Spleen (tissue), 13 donors: ENCODE measurements at places on chromosomes 7 and 10.

- DNase-seq: peak; percentile 76
Observed at GRCh38 chr10:46286991-46287693, at the start of gene ANTXRL. ANTXRL (plus strand) TSS chr10:46286997; CDS start chr10:46287263, 266 bp downstream.

DNA sequence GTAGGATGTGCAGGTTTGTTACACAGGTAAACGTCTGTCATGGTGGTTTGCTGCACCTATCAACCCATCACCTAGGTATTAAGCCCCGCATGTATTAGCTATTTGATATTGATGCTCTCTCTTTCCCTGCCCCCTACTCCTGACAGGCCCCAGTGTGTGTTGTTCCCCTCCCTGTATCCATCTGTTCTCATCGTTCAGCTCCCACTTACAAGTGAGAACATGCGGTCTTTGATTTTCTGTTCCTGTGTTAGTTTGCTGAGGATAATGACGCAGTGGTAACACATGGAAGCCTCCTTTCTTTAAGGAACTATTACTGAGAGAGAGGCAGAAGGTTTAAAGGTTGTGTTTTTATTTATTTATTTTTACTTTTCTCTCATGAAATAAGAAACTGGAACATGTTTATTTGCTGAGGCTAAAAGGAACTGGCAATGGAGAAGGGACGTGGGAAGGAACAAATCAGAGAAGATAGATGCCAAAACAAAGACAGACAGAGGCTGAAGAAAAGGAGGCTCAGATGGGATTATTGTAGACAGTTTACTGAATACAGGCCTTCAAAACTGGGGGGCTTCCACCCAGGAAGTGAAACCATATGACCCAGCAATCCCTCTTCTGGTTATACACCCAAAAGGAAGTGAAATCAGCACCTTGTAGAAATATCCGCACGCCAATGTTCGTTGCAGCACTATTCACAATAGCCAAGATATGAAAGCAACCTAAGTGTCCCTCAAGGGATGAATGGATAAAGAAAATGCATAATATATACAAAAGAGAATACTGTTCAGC lies 556.3 kb downstream of the GRM8 start:
- DNase-seq: no peak

- no peak for DNase-seq
Observed at GRCh38 chr10:92493362-92493761, 80.5 kb downstream of the IDE start.

DNA sequence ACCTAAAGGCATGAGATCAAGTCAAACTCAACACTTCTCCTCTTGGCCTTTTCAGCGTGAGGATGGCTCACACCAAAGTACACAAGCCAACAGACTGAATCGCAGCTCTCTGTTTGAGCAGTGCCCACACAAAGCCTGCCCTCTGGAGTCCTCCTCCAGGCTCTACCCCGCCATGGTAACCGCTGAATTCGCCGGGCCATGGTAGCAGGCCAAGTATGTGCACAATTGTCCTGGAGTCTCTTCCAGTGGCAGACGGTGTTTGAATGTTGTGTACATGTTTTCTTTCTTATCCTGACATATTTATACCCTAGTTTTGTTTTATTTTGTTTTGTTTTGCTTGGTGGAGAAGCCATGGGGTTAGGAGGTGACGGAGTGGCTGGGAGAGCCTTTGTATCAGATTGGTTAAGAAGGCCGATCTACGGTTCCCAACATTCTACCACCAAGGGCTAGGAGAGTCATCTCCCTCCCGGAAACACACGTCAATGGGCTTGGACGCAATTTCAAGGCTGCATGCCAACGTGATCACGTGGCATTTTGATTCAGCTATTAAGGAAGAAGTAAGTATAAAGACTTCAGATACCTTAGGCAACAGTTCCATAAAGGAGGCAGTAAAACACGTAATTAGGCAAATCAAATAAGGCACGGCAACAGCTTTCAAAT lies 12.1 kb upstream of the SHH start:
- DNase-seq: peak; percentile 51

- DNase-seq: no peak
Observed at GRCh38 chr7:137923380-137923779, 76.6 kb upstream of the DGKI start.

GRCh38 chr10:76029782-76030181 lies 598.4 kb downstream of the LRMDA start:
- DNase-seq: no peak

- DNase-seq: no peak
Observed at GRCh38 chr10:50375051-50375452, 123.7 kb upstream of the ASAH2 start.

- no peak for DNase-seq
Observed at GRCh38 chr10:23291551-23292334, 52.9 kb downstream of the C10orf67 start.

DNA sequence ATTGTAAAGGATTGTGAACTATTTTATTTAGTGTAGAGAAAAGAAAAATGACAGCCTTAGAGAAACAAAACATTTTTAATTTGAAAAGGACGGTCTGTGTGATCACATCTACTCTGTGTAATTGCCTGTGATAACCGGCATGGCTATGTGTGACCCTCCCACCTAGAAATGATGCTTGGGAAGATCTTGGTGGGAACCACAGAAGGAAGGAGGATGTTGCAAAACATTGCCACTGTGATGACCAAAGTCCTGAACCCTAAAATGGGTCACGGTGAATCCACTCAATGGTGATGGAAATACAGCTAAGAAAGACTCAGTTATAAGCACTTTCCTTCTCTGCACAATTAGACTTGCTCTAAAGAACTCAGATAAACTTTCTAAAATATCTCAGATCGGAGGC lies 221.3 kb upstream of the FRMD4A start:
- no peak for DNase-seq

- DNase-seq: no peak
Observed at GRCh38 chr7:23472956-23473843, 2.9 kb upstream of the IGF2BP3 start.

DNA sequence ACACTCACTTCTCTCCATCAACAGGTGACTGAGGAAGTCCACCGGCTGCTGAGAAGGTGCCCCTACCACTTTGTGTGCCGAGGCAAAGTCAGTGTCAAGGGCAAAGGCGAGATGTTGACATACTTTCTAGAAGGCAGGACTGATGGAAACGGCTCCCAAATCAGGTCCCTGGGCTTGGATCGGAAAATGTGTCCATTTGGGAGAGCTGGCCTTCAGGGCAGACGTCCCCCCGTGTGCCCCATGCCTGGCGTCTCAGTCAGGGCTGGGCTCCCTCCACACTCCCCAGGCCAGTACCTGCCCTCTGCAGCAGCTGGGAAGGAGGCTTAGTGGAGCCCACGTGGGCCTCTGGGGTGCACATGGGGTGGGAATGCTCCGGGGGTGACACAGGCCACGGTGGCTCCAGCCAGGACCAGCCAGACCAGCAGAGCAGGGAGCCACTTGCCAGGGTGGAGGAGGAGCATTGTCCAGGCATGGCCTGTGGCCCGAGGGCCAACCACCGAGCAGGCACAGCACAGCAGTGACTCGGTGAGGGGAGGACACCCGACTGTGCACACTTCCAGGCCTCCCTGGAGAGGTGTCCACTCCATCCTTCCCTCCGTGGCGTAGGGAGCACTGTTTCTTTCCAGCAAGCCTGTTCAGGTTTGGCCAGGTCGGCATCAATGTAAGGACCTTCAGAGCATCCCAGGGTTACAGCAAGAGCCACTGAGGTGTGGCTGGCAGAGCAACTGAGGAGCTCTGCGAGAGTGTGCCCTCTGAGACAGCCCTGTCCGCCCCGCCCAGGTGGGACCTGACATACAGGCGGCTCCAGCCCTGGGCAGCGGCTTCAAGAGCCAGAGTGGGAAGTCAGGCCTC lies 139.7 kb downstream of the ADCY1 start:
- peak; percentile 74 for DNase-seq

- DNase-seq: peak; percentile 50
Observed at GRCh38 chr7:4806983-4807597, 31.7 kb downstream of the AP5Z1 start.

DNA sequence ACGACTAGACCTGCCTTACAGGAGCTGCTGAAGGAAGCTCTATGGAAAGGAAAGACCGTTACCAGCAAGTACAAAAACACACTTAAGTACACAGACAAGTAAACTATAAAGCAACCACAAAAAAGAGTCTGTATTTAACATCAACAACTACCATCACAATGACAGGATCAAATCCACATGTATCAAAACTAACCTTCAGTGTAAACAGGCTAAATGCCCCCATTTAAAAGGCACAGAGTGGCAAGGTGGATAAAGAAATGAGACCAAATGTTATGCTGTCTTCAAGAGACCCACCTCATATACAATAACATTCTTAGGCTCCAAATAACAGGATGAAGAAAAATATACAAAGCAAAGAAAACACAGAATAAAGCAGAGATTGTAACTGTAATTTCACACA lies 307.0 kb upstream of the DKK1 start:
- DNase-seq: no peak

DNA sequence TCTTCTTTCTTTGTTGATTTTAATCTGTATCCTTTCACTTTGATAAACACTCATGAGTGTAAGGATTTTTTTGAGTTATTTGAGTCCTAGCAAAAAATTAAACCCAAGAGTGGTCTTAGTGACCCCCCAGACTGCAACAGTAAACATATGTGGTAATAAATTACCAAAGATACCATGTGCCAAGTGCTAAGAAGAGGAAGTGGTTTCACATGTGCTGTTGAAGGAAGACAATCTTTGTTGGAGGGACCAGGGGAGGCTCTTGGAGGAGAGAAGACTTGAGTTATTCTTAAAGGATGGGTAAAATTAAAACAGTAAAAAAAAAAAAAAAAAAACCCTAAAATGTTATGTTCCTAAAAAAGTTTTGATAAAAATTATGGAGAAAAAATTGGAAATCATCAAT lies 150.2 kb downstream of the SEC23IP start:
- DNase-seq: no peak

DNA sequence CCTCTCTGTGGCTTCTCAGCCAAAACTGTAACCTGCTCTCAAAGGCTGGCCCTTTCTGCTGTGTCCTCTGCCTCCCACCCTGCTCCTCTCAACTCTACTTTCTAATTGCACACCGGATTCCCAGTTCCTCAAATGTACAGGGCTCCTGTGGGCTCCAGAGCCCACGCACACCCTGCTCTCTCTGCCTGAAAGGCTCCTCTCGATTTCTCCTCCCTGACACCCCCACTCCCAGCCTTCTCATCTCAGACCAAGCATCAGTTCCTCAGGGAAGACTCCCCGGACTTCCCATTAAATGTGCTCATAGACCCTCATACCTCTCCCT lies 111.7 kb upstream of the STEAP1B start:
- DNase-seq: no peak

DNA sequence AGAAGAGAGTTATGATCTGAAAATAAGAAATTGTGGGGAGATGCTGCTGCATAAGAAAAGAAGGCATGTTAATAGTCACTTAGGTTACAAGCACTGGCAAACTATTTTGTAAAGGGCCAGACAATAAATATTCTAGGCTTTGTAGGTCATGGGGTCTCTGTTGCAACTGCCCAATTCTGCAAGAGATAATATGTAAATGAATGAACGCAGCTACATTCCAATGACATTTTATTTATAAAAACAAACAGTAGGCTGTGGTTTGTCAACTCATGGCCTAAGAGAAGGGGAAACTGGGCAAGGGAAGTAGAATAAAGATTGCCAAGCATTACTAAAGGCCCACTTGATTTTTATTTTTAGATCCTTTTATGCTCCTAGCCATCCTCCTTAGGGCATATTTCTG lies 133.1 kb downstream of the RAPGEF5 start:
- no peak for DNase-seq

- no peak for DNase-seq
Observed at GRCh38 chr10:102069071-102069470, 3.9 kb downstream of the HPS6 start.
